Memory B cell (primary cell): ENCODE measurements at places on chromosomes 16 and 17.

GRCh38 chr16:5003211-5003610 is 30.5 kb downstream of the NAGPA start:
- DNase-seq, result no peak

DNA sequence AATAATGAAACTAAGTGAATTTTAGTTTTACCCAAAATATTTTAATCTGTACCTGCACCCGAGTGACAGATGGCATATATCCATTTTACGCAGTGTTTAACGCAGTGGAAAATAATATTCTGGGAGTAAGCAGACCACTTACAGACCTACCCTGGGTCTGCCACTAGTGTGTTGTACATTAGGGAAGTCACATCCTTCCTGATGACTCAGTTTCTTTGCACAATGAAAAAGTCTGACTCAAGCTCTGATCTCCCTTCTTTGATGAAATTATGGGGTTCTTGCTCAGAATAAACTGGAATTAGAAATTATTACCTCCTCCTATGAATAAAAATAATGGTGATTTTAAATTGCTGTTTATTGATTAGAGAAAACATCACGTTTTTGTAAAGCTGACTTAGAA is 123.2 kb upstream of the AXIN2 start:
- no peak for DNase-seq

- DNase-seq, result no peak
Measured at GRCh38 chr17:6105649-6106007, 35.4 kb downstream of the WSCD1 start.

DNA sequence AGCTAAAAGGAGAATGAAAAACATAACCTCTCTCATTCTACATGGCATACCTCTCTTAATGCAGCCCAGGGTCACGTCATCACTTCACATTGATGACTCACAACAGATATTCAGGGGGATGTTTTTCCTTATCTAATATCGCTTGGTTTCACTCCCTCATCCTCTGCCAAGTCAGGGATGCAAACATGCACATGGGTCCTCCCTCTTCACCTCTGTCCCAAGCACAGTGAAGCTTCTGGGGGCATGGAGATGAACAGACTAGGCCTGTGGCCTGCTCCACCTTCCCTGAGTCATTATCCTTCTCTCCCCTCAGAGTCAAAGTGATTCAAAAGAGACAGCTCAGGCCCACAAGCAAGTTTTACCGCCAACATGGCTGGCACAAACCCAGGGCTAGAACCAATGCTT is 2.3 kb upstream of the MT2A start:
- no peak for DNase-seq

- no peak for DNase-seq
Measured at GRCh38 chr17:7019839-7020519, 2.9 kb upstream of the BCL6B start.
